ENCODE measurements at places on chromosomes 6 and 20.

DNA sequence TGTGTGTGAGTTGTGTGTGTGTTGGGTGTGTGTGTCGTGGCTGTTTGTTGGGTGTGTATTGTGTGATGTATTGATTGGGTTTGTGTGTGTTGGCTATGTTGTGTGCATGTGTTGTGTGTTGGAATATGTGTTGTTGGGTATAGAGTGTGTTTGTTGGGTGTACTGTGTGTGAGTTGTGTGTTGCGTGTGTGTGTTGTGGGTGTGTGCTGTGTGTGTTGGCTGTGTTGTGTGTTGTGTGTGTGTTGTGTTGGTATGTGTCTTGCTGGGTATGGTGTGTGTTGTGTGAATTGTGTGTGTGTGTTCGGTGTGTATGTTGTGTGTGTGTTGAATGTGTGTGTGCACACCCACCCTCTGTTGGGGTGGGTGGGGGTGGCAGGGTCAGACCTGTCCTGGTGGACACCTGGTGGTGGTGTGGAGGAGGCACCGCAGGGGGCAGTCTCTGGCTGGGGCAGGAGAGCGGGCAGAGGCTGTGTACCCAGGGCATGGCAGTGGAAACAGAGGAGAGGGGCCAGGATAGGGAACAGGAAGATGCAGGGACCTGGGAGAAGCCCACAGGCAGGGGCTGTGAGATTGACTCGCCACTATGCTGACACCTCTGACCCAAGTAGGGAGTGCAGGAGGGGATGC is 25.5 kb upstream of the PXDC1 start:
- H3K36me3 ChIP-seq, result no peaks in the 10 kb centered on the region
- H3K27me3 ChIP-seq, result peaks cover 5% of the 10 kb centered on the region
- no peak overlapping the region for H3K27ac ChIP-seq
- peaks cover 6% of the 10 kb centered on the region for H3K4me1 ChIP-seq
- no peak overlapping the region for H3K4me3 ChIP-seq

DNA sequence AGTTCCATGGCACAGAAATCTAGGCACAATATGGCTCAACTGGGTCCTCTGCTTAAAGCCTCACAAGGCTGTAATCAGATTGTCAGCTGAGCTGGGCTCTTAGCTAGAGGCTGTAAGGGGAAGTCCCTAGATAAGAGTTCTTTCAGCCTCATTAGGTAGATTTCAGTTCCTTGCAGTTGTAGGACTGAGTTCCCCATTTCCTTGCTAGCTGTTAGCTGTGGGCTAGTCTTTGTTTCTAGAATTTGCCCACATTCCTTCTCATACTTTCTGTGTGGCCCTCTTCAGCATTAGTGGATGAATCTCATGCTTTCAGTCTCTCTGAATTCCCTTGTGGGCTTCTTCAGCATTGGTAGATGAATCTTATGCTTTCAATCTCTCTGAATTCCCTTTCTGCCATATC is 71.0 kb upstream of the MRAP2 start:
- H3K4me3 ChIP-seq, result no peak overlapping the region
- no peaks in the 10 kb centered on the region for H3K27me3 ChIP-seq
- peaks cover 70% of the 10 kb centered on the region for H3K36me3 ChIP-seq
- H3K27ac ChIP-seq, result no peak overlapping the region
- no peak for ATAC-seq
- no peaks in the 10 kb centered on the region for H3K4me1 ChIP-seq

DNA sequence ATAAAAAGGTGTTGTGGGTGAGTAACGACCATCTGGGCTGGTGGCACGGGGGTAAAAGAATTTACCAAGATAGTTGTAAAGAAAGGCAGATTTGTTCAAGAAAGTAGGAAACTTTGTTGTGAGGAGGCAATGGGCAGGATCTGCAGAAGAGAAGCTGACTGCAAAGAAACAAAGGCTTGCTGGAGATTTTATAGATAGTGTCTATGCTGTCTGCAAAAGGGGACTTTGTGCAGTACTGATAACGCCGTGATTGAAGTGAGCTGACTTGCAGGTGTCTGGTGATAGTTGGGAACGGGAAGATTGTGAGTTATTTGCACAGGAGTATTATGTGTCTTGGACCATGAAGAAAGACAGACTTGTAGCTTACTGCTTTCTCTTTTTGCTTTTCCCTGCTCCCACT is 36.8 kb upstream of the GSTA3 start:
- peaks cover 16% of the 10 kb centered on the region for H3K27me3 ChIP-seq
- H3K4me1 ChIP-seq, result peaks cover 5% of the 10 kb centered on the region
- no peaks in the 10 kb centered on the region for H3K36me3 ChIP-seq

DNA sequence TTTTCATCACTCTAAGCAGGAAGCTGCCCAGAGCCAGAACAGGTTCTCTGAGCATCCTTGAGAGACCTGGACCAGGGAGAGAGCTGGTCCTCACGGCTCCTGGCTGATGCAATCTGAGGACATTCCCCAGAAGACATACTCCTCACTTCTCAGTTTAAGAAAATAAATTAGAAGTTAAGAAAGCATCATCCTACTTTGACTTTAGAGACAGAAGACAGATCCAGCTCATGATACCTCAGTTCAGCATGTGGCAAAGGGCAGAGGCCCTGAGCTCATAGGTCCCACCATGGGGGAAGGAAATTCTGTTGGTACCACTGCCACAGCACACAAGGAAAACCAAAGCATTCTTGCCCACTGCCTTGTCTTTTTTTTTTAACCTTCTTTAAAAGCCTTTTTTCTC is 378.1 kb upstream of the JARID2 start:
- ATAC-seq, result no peak
- no peaks in the 10 kb centered on the region for H3K36me3 ChIP-seq
- H3K4me3 ChIP-seq, result no peak overlapping the region
- H3K4me1 ChIP-seq, result peaks cover 18% of the 10 kb centered on the region
- peak overlapping the region; percentile 65 for H3K27ac ChIP-seq
- H3K27me3 ChIP-seq, result no peaks in the 10 kb centered on the region

GRCh38 chr6:63858691-63859090 is 223.1 kb downstream of the PHF3 start:
- H3K4me3 ChIP-seq, result no peak overlapping the region
- no peaks in the 10 kb centered on the region for H3K4me1 ChIP-seq
- no peak for ATAC-seq

GRCh38 chr6:143298071-143298470 is 152.4 kb downstream of the ADAT2 start:
- H3K4me3 ChIP-seq, result no peak overlapping the region
- peaks cover 11% of the 10 kb centered on the region for H3K4me1 ChIP-seq
- no peaks in the 10 kb centered on the region for H3K36me3 ChIP-seq
- no peak for ATAC-seq
- no peaks in the 10 kb centered on the region for H3K27me3 ChIP-seq
- H3K27ac ChIP-seq, result no peak overlapping the region
